Suppressor macrophage (primary cell): ENCODE measurements at places on chromosomes 1 and 21.
A peak's percentile ranks its signal among the peaks of the same experiment; 100 is the strongest.

- no peak for DNase-seq
These were observed 54.1 kb downstream of the DNAJC6 start for GRCh38 chr1:65363484-65363883.

DNA sequence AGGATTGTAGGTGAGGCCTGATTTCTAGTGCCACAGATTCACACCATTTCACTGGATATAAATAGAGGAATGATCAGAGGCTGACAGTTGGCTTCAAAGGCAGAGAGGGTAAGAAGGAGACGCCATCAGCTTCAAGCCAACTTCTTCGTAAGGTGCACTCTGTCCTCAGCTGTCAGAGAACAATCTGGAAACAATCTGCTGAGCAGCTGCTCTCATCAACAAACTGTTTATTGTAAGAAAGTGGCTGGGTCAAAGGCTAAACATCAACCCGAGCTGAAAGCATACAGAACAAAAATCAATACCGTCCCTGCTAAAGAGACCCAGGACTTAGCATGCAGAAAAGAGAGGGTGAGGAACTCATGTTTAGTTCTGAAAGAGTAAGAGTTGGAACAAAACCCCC is 48.2 kb downstream of the HLCS start:
- no peak for DNase-seq

DNA sequence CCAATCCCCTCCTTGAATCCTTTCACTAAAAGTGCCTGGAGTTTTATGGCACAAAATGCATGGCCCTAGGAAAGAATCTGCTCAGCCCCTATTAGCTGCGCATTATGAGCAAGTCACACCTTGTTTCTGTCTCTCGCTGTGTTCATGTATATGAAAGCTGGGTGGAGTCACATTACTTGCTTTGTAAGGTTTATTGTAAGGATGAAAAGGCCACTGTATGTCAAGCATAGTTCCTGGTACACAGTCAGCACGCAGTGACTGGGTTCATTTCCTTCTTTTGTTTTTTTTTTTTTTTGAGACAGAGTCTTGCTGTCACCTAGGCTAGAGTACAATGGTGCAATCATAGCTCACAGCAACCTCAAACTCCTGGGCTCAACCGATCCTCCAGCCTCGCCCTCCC is 6.7 kb upstream of the SLC9A1 start:
- DNase-seq: peak; percentile 47

DNA sequence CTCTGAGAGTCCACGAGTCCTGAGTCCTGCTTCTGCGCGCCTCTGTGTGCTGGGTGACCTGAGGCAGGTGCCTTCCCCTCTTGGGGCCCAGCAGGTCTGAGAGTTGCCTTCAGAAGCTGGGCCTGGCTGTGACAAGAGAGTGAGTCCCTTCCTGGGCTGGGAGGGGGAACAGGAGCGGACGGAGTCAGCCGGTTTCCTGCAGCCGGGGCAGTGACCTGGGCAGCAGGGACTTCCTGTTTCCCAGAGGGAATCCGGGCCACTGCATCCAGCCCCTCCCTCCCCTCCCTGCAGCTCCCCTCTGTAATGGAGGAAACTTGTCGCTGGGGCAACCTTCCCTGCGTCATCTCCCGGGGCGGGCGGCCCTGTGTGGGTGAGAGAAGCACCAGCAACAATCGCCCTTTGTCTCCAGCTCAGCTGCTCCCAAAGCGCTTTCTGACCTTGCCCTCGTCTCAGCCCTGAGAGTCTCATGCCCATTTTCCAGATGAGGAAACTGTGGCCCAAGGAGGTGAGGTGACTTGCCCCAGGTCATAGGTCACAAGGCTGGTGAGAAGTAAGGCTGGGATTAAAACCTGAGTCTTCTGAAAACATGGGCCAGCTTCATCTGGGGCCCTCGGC is 61.1 kb downstream of the SDC3 start:
- peak; percentile 96 for DNase-seq

DNA sequence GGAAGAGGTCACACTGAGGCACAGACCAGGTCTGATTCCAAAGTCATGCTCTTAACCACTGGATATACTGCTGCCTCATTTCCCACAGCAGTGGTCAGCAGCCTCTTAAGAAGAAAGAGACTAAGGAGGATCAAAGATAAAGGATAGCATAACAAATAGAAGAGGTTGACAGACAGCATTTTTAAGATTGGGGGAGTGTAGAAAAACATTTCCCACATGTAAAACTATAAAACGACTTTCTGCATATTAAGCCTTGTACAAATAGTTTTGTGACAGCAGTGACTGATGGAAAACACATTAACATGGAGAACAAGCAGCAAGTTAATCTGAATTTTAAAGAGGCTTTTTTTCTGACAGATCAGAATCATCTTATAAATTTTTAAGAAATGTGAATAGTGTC is 92.0 kb downstream of the SELENOF start:
- no peak for DNase-seq

- DNase-seq: no peak
These were observed 59.0 kb downstream of the SLX9 start for GRCh38 chr21:44998621-44999427.

GRCh38 chr1:6495041-6495441 is 3.6 kb upstream of the PLEKHG5 start:
- DNase-seq: no peak

GRCh38 chr1:201850053-201850397 is 21.1 kb downstream of the IPO9 start:
- no peak for DNase-seq

DNA sequence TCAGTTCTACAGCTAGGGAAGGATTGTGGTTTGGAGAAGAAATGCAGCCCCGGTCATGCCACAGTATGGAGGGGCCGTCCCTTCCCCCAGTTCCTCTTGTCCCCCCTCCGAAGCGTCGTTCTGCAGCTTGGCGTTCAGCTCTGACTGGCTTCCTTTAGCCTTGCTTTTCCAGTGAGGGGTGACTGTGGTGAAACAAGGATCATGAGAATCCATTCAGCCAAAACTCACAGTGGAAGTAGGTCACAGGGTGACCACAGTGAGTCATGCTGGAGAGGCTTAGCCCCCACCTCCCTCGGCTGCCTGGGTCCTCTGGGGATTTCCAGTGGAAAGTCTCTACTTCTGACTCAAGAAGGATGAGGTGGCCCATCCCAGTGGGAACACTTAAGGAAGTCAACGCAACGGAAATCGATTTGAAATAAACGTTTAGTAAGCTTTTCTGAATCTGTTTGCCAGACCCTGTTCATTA is 37.3 kb upstream of the COL6A2 start:
- DNase-seq: peak; percentile 75

DNA sequence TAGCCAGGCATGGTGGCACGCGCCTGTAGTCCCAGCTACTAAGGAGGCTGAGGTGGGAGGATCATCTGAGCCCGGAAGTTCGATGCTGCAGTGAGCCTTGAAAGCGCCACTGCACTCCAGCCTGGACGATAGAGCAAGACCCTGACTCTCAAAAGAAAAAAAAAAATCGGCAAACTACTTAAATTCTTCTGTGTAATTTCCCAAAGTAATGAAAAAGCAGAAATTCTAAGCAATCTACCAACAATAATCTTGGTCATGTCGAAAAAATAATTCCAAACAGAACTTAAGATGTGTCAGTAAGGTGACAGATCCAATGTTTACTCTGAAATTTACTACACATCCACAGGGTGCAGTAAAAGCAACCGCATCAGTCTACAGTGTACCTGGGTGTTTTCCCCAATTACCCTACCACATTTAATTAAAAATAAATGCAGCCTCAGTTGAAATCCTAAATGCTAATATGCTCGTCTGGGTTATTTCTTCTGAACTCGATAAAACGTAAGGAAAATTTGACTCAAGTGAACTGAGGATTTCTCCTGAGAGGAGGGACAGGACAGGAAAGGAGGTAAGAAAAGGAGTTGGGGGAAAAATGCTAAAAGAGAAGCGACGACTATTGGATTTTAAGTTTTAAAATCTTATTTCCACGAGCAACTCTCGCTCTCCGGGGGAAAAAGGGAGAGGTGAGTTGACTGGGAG is 801 bp downstream of the EPRS1 start:
- DNase-seq: no peak

GRCh38 chr1:24932284-24932683 is 2.2 kb upstream of the RUNX3 start:
- DNase-seq: peak; percentile 77

DNA sequence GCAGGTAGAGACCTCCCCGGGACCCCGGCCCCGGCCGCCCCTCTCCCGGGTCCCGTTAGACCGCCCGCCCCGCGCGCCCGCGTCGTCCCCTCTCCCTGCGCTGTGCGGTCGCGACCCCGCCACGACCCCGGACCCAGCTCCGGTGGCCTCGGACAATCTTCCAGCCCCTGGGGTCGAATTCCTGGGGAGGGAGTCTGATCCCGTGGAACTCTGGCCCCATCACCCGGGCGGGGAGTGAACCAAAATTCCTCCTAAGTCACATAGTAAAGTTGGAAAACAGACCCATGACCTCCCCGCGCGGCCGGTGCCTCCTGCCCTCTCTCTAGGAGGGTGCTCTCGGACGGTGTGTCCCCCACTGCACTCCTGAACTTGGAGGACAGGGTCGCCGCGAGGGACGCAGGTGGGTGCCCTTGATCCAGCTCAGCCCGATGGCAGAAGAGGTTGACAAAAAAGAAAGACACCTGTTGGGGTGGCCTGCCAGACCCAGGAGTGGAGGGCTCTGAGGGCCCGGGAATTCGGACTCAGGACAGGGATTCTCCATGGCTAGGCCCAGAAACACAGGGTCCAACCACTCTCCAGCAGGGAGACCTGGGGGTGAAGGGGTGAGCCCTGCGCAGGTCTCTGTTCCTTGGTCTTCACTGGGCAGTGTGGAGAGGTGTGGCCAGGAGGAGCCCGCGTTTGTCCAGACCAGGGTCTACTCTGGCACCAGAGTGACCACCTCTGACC is 451 bp downstream of the ADAMTSL4 start:
- DNase-seq: no peak

GRCh38 chr1:6695868-6696267 is 5.7 kb downstream of the DNAJC11 start:
- DNase-seq: no peak

GRCh38 chr1:176820391-176821031 is 344.0 kb downstream of the ASTN1 start:
- no peak for DNase-seq
